ENCODE measurements at places on chromosomes 11 and 22.

DNA sequence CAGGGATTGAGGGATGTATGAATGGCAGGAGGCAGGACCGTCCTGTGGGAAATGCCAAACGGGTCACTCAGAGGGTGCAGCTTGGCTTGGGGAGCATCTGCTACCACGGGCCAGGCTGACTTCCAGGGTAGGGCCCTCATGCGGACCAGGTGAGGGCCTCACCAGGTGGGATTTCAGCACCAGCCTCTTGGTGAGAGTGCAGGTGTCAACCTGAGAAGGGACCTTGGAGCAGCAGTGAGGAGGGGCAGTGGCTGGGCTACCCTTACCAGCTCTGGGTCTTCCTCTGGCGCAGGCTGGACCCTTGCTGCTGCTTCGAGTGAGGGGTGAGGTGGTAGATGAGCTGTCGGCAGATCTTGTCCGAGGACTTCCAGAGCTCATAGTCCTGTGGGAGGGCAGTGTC lies 4.9 kb downstream of the LRRC75B start:
- DNase-seq = no peak

GRCh38 chr11:64771861-64772260 lies 6.5 kb downstream of the SF1 start:
- peak; percentile 39 for DNase-seq

GRCh38 chr11:126459691-126460281 lies 104.3 kb downstream of the ST3GAL4 start:
- DNase-seq = no peak

- DNase-seq = no peak
Observed at GRCh38 chr11:61980783-61981541, 13.5 kb upstream of the FTH1 start.

- no peak for DNase-seq
Observed at GRCh38 chr22:22914726-22915669, 27.4 kb downstream of the IGLL5 start.

GRCh38 chr11:86726770-86727504 lies 54.5 kb upstream of the ME3 start:
- no peak for DNase-seq

GRCh38 chr22:25645266-25645665 lies 80.8 kb downstream of the GRK3 start:
- no peak for DNase-seq

GRCh38 chr22:17229991-17230630 lies 10.9 kb upstream of the ADA2 start:
- no peak for DNase-seq

DNA sequence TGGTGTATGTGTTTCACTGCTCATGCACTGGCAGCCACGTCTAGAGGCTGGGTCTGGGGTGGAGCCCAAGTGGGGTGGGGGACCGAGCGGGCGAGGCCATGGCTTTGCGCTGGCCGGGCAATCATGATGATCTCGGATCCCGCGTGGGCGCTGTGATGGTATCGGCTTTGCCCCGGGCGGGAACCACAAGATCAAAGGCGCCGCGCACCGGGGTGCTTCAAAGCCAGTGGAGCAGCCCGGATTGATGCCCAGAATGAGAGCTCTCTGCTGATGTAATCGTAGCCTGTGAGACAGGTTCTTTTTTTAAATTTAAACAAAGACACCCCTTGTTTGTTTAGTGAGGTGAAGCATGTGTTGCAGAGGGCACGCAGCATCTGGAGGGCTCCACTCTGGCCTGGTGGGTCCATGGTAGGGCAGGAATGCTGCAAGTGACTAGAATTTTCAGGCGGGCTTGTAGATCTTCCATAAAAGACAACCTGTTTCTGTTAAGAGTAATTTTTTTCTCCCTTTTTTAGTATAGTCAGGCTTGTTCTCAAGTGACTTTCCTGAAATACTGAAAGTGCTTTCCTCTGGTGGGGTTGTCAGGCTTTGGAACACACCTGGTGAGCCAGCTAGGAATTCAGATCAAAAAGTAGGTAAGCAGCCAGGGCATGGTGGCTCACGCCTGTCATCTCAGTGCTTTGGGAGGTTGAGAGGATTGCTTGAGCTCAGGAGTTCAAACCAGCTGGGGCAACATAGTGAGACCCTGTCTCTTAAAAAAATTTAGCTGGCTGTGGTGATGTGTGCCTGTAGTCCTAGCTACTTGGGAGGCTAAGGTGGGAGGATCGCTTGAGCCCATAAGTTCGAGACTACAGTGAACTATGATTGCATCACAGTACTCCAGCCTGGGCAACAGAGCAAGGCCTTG lies 40.7 kb downstream of the ZNRF3 start:
- no peak for DNase-seq

GRCh38 chr11:9148727-9149126 lies 57.3 kb upstream of the SCUBE2 start:
- no peak for DNase-seq

GRCh38 chr11:76102802-76103201 lies 103.5 kb downstream of the WNT11 start:
- DNase-seq = peak; percentile 7

DNA sequence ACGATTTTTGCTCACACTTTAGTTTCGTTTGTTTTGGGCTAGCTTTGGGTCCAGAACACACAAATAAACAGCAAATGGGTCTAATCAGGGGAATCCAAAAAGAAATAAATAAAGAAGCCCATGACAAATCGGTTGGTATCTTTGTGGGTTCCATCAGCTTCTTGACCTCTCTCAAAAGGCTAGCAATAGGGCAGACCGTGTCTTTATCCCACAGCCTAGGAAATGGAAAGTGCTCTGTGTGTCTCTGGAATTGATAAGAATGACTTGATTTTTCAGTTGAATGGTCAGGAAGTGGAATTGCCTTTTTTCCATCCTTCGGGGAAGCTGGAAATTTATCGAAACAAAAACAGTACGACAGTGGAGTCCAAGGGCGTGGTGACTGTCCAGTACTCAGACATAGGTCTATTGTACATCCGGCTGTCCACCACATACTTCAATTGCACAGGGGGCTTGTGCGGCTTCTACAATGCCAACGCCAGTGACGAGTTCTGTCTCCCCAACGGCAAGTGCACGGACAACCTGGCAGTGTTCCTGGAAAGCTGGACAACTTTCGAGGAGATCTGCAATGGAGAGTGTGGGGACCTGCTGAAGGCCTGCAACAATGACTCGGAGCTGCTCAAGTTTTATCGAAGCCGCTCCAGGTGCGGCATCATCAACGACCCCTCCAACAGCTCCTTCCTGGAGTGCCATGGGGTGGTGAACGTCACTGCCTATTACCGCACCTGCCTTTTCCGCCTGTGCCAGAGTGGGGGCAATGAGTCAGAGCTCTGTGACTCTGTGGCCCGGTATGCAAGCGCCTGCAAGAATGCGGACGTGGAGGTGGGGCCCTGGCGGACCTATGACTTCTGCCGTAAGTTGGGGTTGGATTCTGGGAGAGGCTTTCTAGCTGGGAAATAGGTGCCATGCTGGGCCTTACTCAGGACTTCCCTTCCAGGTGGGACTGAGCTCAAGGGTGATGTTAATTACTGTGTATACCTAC lies 28.6 kb downstream of the TECTA start:
- DNase-seq = no peak

DNA sequence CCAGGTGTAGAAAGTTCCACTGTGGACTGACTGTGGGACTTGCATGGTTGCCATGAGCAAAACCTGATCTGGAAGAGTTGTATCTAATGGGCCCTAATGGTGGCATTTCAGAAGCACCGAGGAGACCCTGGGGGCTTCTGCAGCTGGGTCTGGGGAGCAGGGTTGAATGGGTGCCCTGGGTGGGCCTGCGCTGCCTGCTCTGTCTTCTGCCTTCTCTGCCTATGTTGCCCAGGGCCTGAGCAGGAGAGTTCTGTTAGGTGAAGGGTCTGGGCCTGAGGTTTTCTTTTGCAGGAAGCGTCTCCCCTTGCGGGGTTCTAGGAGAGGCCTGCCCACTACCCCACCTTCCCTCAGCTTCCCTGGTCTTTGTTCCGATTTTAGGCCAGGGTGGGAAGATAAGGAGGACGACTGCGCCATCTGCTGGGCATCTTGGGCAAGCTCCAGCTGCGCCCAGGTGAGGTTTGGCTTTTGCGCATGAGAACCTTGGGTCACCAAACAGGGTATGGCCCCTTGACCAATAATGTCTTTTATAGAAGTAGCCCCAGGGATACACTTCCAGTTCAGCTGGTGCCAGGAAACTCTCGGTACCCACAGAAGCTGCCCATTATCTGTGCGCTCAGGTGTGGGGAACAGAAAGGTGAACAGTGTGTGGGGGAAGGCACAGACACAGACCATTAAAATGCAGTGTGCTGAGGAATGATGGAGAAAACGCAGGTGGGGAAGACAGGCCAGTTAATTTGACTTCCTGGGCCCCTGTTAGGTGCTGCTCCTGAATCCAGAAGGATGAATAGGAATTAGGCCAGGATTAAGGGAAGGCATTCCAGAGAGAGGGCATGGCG lies 23.2 kb downstream of the COMMD9 start:
- DNase-seq = peak; percentile 78

Data from suppressor macrophage (primary cell).